IPS DF 6.9 (cell line): ENCODE measurements at places on chromosomes 12 and 14.

DNA sequence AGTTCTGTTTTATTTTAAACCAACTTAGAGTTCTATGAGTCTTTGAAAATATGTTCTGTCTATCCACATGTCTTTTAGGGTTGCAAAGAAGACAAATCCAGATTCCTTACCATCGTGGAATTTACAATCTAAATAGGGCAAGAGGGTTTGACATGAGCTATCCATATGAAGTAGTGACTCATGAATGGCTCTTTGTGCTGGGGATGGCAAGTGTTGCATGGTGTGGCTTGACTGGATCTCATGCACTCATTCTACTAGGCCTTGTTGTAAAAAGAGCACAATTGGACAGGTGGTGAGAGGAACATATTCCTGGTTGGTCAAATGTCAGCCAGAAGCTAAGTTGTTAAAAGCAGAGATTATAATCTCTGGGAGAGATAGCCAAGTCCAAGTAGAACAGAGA, 509.1 kb downstream of the DIO2 start:
- DNase-seq = no peak

DNA sequence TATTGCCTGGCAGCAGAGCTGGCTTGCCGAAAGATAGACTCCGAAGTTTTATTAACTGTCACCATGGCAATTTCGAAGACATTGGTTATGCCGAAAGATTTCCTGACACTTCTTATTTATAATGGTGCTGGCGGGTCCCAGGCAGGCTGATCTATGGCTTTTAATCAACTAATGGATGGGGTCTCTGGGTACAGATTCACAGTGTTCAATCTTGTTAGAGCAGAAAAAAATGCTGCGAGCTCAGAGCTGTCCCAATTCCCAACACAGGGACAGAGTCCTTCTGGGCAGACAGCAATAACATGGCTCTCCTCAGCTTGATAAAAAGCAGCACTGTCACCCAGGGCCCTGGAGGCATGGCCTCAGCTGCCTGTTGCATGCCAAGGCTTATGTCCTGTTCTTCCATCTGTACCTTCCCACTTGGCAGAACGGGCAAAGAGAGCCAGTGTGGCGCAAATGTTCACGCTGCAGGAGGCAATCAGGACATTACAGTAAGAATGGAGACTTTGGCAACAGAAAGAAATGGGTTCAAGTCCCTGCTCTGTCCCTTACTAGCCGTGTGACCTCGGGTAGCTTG, 228.2 kb upstream of the PWP1 start:
- DNase-seq = no peak

DNA sequence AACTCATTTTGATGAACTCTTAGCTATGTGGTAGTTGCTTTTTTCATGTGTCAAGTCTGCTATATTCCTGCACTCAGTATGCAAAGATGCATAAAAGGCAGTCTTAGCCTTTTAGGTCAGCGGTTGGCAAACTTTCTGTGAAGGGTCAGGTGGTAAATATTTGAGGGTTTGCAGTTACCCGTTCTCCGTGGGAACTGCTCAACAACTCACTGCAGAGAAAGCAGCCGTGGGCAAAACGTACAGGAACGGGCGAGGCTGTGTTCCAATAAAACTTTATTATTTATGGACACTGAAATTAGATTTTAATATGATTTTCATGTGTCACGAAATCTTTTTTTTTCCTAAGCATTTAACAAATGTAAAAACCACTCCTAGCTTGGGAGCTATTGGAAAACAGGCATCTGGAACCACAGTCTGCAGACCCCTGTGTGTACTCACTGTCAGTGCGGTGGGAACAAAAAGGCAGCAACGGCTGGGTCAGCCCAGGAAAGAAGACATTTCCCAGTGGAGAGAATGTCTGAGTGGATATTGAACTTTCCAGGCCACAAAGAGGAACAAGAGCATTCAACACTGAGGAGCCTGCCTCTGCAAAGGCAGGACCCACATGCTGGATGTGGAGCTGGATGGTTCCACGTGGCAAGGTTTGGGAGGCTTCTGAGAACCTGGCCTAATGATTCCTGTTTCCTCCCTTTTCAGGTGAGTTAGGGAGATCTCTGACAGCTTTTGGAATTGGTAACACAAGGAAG, 3.5 kb upstream of the ACACB start:
- DNase-seq = no peak

- no peak for DNase-seq
Measured at GRCh38 chr12:124867401-124867930, 3.8 kb upstream of the SCARB1 start.

DNA sequence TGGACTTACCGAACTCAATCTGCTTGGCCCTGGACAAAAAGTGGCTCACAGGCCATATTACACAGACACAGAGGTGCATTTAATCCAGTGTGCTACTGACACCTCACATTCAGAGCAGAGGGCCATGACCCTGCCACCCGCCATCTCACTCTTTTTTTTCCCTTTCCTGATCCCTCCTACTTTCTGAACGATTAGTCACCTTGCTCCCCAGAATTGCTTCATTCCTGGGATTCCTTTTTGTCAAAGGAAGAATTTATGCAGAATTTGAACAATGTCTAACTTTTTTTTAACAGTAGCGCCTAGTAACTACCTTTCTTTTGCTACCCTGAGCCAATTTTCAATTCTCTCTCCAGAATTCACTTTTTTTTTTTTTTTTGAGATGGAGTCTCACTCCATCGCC, 4.6 kb downstream of the PKP2 start:
- no peak for DNase-seq

DNA sequence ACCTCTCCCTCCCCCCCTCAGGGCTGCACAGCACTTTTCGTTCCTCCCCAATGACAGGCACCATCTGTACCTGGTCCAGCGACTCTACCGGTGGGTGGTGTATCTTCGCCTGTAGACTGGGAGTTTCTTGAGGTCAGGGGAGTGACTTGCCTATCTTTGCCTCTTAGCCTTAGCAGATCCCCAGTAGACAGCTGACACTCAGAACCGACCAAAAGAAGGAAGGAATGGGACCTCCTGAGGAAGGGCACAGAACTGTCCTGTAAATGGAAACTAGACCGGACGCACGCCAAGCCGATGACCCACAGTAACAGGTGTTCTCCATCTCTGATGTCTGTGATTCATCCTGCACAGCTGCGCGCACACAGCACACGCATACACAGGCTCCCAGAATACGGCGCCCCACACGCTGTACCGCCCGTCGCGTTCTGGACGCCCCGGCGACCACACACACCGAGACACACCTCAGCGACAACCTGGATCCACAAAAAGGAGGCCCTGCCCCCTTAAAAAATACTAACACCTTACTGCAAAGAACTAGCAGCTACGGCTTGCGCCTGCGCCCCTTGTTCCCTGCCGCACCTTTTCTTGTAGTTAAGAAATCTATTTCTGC, 673 bp upstream of the TTC9 start:
- no peak for DNase-seq

GRCh38 chr12:14913381-14913781, 25.0 kb downstream of the ERP27 start:
- DNase-seq = no peak

DNA sequence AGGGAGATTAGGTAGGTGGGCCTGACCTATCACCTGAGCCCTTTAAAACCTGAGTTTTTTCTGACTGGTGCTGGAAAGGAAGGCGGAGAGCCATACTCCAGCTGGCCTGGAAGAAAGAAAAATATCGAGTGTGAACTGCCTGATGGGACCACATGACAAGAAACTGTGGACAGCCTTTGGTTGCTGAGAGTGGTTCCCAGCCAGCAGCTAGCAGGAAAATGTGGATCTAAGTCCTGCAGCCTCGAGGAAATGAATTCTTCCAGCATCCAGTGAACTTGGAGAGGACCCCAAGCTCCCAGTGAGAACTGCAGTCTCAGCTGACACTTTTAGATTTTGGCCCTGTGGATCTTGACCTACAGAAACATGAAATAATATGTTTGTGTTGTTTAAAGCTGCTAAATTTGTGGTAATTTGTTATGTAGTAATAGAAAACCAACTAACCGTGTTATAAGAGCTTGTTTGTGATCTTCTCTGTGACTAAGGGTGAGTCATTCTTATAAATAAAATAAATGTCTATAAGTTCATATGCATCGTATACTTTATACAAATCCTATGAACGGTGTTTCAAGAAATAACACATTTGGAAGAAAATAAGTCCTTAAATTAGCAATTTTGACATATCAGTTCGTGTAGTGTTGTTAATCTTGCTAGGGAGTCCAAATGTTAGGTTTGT, 359.6 kb downstream of the BMP4 start:
- DNase-seq = no peak

DNA sequence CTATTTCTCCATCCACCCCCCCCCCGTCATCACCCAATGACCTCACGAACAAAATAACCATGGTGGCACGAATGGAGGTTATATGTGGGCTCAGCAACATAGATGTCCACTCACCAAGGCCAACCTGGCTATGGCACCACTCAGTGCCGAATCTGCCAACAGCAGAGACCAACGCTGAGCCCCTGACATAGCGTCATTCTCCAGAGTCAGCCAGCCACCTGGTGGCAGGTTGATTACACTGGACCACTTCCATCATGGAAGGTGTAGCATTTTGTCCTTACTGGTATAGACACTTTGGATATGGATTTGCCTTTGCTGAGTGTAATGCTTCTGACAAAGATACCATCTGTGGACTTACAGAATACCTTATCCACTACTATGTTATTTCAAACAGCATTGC, 24.2 kb upstream of the DYRK2 start:
- DNase-seq = no peak

DNA sequence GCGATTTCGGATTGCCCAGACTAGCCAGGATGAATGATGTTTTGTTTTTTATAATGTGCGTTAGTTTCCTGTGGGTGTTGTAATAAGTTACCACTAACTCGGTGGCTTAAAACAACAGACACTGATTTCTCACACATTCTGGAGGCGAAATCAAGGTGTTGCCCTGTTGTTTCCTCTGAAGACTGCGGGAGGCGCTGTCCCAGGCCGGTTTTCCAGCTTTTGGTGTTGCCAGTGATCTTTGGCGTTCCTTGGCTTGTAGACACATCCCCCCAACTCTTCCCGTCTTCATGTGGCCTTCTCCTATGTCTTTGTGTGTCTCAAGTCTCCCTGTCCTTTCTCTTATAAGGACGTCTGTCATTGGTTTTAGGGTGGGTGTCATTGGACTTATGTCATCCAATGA, 267.7 kb downstream of the AACS start:
- no peak for DNase-seq

- DNase-seq = no peak
Measured at GRCh38 chr12:49750027-49750995, 9.0 kb downstream of the TMBIM6 start.

GRCh38 chr12:8697120-8697475, 693 bp upstream of the RIMKLB start:
- no peak for DNase-seq

DNA sequence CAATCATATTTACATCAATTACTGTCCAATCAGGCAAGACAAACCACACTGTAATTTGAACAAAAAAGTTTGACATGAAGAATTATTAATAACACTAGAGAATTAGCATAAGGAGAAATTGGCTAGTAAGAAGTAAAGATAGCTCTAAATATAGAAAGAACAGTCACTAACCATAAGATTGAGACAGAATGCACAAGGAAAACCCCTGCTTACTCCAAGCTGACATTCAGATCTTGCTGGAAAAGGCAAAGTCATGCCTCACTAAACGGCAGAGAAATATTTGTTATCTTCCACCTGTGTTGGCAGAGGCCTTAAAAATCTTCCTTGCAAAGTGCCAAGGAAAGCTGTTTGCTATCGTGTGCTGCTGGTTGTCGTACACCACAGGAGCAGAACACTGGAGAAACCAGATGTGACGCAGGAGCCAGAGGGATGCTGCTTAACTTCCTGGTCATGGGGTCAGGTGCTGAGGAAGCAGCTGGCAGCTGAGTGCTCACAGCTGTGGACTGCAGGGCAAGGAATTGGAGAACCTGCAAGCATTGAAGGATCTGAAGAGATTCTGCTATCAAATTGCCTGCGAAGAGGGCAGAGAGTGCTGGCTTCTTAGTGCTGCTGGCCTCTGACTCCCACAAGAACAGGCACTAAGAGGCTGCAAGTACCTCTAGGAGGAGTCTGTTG, 1323.3 kb downstream of the LRFN5 start:
- no peak for DNase-seq

GRCh38 chr12:49201595-49202295, 12.9 kb upstream of the TUBA1A start:
- DNase-seq = no peak

- DNase-seq = no peak
Measured at GRCh38 chr14:101828046-101828445, 66.5 kb downstream of the PPP2R5C start.
